ENCODE measurements at places on chromosomes 1 and 21.
A peak's percentile ranks its signal among the peaks of the same experiment; 100 is the strongest.

GRCh38 chr1:155833665-155834295 is 23.2 kb downstream of the GON4L start:
- no peak for DNase-seq

DNA sequence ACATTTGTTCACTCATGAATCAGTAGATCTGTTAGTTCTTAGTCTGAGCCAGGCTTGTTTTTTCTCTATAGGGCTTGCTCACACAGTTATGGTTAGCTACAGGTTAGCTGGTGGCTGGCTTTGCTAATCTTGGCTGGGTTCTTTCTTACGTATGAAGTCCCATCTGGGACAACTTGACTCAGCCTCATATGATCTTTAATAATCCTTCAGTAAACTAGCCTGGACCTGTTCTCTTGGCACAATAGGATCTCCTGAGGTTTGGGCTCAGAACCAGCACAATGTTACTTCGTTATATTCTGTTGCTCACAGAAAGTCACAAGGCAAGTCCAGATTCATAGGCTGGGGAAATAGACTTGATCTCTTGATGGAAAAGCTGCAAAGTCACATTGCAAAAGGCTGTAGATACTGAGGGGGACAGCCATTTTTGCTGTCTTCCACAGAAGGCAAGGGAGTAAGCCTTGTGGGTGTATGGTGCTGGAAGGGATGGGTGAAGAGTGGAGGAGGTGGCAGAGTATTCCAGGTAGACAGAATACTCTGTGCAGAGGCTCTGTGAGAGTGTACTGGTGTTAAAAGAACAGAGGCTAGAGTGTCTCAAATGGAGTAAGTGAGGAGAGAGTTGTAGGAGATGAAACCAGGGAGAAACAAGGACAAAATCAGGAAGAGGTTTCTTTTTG is 24.4 kb downstream of the EFCAB7 start:
- DNase-seq, result no peak

DNA sequence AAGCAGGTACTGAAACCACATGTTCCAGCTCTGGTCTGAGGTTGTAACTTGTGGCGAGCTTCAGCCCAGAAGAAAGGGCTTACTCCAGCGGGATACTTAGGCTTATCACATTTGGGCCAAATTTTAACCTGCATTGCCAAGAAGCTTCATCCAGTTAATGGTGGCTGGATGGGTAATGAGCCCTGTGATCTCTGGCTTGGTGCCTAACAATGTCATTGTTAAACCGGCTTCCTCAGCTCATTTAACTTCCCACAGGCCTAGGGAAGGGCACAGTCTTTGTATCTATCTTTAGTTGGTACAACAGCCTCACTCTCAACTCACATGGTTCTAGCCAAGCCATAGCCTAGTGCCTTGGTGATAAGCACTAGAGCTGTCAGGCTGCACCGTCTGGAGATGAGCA is 43.6 kb upstream of the CCDC190 start:
- no peak for DNase-seq

DNA sequence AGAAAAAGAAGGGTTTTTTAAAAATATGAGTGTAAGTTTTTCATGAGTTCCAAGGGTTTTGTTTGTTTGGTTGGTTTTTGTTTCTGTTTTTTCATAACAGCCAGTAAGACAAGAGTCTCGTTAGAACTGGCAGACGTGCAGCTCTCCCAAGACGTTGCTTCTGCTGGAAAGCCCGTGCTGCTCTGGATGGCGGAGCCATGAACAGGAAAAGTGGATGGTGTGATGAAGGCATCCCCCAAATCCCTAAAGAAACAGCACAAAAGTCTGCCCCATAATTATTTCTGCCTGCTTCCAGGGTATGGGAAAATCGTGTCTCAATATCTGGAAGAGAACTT is 157.9 kb upstream of the BACE2 start:
- no peak for DNase-seq

DNA sequence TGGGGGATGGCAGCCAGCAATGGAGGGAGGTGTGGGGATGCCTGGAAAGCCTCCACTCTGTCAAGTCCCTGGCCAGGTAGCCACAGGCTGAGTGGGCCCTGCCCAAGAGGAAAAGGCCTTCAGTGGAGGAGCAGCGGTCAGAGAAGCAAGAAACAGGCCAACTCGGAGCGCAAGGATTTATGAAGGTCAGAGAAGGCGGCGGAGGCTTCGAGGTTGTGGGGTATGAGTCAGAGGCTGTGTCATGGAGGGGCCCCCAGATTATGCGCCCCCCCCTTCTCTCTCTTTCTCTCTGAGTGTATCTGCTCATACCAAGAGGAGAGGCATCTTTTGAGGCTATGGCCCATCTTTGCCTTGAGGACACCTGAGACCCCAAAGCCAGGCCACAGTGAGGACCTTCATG is 99.5 kb downstream of the CASZ1 start:
- DNase-seq, result no peak

GRCh38 chr1:9630331-9631111 is 21.0 kb upstream of the PIK3CD start:
- peak; percentile 33 for DNase-seq

- no peak for DNase-seq
Measured at GRCh38 chr21:34513129-34513675, 1.2 kb upstream of the KCNE1 start.

GRCh38 chr1:40650075-40650474 is 15.4 kb downstream of the RIMS3 start:
- no peak for DNase-seq

DNA sequence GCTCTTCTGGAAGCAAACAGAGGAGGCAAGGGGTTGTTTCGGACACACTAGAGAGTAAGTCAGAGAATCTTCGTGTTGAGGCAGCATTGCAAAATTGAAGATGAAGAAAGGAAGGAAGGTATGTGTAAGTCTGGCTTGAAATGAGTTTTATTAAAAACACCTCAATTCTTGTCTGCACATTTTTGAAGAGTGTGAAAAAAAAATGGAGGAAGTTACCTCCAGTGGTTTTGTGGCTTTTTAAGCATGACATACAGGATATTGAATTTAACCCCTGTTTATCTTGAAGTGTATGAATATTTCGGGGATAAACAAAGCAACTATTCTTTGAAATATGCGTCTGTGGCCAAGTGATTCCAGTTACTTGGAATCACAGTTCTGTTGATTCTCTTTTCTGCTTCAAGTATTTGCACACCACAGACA is 203.2 kb upstream of the SGIP1 start:
- no peak for DNase-seq

DNA sequence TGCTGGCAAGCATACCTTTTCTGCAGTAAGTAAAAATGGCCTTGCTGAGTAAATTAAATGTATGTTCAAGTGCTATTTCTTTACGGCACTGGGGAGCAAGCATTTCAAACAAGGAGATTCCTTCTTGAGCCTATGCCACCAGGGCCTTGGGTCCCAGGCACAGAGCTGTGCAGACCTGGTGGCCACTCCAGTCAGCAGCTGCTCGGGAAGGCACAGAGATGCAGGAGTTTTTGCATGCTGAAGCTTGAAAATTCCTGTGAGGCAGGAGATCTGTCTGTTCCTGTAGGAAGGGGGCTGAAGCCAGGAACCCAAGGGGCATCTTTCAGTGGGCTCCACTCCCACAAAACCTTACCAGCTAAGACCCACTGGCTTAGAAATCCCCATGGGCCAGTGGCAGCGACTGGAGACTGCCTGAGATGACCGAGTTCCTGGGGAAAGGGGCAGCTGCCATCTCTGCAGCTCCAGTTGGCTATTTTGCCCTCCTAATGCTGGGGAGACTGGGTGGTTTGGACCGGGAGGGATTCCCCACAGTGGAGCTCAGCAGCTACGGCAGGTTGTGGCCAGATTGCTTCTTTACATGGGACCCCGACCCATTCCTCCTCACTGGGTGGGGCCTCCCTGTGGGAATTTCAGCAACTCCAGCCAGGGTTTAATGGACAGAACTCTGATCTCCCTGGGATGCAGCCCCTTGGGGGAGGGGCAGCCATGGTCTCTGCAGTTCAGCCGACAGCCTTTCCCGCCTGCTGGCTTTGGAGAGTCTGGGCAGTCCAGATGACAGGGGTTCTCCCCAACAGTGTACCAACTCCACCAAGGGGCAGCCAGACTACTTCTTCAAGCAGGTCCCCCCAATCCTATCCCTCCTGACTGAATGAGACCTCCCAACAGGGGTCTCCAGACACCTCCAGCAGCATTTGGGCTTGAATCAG is 8.4 kb upstream of the PGBD2 start:
- no peak for DNase-seq

GRCh38 chr1:186792870-186793581 is 35.7 kb upstream of the PLA2G4A start:
- DNase-seq, result no peak

- no peak for DNase-seq
Measured at GRCh38 chr1:34983700-34984355, 1.3 kb downstream of the TMEM35B start.

DNA sequence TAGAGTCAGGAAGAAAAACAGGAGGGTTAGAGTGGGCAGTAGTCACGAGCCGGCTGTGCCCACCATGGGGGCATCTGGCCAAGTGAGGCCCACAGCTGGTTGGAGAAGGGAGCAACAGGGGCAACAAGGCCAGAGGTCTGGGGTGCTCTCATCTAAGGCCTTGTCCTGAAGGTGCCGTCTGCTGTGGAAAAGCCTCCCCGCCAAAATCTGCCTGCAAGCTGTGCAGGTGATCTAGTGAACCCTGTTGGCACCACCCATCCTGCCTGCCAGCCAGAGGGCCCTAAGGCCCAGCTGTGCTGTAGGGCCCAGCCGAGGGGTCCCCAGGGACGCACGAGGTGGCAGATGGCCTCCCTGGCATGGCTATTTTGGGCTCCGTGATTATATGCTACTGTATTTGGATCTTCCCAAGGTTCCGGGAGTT is 51.3 kb downstream of the LGR6 start:
- DNase-seq, result no peak

DNA sequence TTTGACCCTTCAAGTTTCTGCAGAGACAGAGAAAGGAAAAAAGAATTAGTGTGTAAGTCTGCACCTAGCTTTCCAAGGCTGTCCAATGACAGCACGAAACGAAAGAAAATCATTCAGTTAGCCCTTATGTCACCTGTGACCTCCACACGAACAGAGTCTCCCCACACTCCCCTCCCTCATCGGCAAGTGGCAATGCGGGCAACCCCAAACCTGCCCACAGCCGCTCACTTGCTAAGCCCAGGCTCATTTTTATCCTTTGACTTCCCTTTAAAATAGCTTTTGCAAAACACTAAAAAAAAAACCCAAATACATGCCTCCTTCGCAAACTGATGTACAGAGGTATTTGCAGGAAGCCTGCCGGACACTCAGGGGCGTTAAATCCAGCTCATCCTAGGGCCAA is 10.3 kb downstream of the RCC2 start:
- no peak for DNase-seq

DNA sequence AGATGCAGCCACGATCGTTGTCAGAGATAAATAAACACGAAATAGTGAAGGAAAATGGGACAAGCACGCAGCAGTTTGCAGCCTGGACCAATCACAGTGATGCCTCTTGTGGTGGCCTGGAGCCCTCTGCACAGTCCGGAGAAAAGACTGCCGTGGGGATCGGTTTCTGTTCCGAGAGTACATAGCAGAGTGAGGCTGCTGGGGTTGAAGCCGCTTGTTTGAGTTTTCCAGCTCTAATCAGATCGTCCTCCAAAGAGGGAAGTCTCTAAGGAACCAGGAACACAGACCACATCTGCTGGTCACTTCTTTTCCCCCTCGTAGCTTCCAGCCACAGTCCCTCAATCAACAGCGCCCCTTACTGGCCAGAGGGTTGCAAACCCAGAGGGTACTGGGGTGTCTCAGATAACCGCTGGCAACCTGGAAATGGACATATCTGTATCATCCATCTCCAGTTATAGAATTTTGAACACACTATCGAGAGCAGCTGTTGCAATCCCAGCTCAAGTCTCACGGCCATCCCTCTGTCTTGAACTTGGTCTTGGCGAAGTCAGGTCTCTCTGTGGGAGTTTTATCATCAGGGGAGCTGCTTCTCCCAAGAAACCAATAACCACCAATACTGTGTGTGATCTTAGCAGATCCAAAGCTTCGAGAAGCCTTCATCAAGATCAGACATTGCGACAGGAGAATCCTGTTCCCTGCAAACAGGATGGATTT is 57.4 kb downstream of the OLIG1 start:
- DNase-seq, result peak; percentile 41

DNA sequence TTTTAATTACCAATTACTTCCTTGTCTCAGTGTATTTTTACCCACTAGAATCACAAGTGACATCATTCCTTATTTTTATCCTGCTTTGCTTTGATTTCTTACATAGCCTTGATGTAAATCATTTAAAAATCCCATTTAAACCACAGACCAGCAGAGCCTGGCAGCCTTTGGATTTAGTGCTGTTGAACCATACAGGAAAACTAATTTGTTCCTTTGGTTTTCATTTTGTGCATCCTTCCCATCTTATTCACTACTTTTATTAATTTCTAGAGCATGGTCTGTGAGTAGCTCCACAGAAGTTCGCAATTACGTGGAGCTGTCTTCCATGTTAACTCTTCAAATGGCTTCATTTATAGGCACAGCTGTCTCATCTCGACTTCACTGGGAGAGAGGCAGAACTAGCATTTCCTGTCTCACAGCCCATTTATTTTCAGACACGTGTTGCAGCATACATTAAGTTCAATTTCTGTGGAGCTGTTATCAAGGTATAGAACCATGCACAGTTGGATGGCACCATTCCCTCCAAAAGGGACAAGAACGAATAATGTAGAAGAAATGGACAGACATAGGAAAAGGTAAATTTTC is 235.3 kb downstream of the MRPL39 start:
- no peak for DNase-seq

- DNase-seq, result no peak
Measured at GRCh38 chr21:39388811-39389155, 39.9 kb upstream of the HMGN1 start.

GRCh38 chr21:19123053-19123452 is 719.5 kb upstream of the TMPRSS15 start:
- DNase-seq, result no peak

DNA sequence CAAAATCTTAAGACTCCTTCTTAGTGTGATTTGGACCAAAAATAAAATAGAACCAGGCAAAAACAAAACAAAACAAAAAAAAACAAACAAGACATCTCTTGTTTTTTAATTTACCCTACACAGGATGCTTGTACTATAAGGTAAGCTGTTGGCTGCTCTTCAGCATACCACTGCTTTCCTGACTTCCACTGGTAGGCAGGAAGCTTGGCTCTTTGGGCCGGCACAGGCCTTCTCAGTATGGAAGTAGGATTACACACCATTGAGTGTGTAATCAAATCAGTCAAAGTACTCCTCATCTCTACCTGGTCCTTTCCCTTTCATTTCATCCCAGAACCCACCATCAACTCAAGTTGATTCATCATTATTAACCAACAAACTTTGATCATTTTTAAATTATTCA is 61.9 kb upstream of the RGS1 start:
- peak; percentile 42 for DNase-seq

- DNase-seq, result no peak
Measured at GRCh38 chr21:16421007-16421406, 691.2 kb downstream of the USP25 start.

- peak; percentile 3 for DNase-seq
Measured at GRCh38 chr1:66143651-66144050, 351.0 kb downstream of the PDE4B start.

GRCh38 chr1:186849826-186850225 is 21.1 kb downstream of the PLA2G4A start:
- no peak for DNase-seq
